ENCODE measurements at places on chromosomes 6 and 20. TPM values are rescaled to one million over a fixed set of nuclear protein-coding genes. Genes with fewer than 3 reads are reported as not detected.

- H3K27me3 ChIP-seq, result no peaks in the 10 kb centered on the region
- H3K27ac ChIP-seq, result peak overlapping the region; percentile 95
- H3K36me3 ChIP-seq, result no peaks in the 10 kb centered on the region
- no peak overlapping the region for H3K4me3 ChIP-seq
- peaks cover 70% of the 10 kb centered on the region for H3K4me1 ChIP-seq
Measured at GRCh38 chr20:43938017-43938655, 23.5 kb downstream of the TOX2 start.

CYP24A1 gene
- total RNA-seq, result 4.9 TPM

KCNS1 gene
- total RNA-seq, result 0.15 TPM

GRCh38 chr20:42986143-42986773 is 203.4 kb downstream of the PTPRT start:
- H3K4me3 ChIP-seq, result no peak overlapping the region
- H3K36me3 ChIP-seq, result no peaks in the 10 kb centered on the region
- no peak for DNase-seq
- no peaks in the 10 kb centered on the region for H3K4me1 ChIP-seq

- H3K4me1 ChIP-seq, result no peaks in the 10 kb centered on the region
- no peak for DNase-seq
- no peak overlapping the region for H3K4me3 ChIP-seq
Measured at GRCh38 chr6:111692327-111693164, 86.9 kb upstream of the TRAF3IP2 start.

- H3K4me1 ChIP-seq, result peaks cover 17% of the 10 kb centered on the region
- H3K27me3 ChIP-seq, result no peaks in the 10 kb centered on the region
- H3K36me3 ChIP-seq, result no peaks in the 10 kb centered on the region
- H3K4me3 ChIP-seq, result peak overlapping the region; percentile 24
- peak overlapping the region; percentile 67 for H3K27ac ChIP-seq
Measured at GRCh38 chr20:38790200-38791053, 15.1 kb upstream of the PPP1R16B start.

- H3K27me3 ChIP-seq, result no peaks in the 10 kb centered on the region
- no peak for DNase-seq
- H3K27ac ChIP-seq, result no peak overlapping the region
- H3K4me1 ChIP-seq, result peaks cover 12% of the 10 kb centered on the region
- H3K4me3 ChIP-seq, result no peak overlapping the region
Measured at GRCh38 chr6:11493974-11494373, 43.6 kb upstream of the TMEM170B start.
